ENCODE measurements at places on chromosomes 16 and 17. TPM values are rescaled to one million over a fixed set of nuclear protein-coding genes. Genes with fewer than 3 reads are reported as not detected.

Gene KRTAP1-1
- not detected for polyA plus RNA-seq

Gene MPG
- polyA plus RNA-seq = 2.1 TPM

Gene ABCC6
- polyA plus RNA-seq = not detected

Gene RND2
- polyA plus RNA-seq = 3.3 TPM

Gene SRSF2
- 95.2 TPM for polyA plus RNA-seq

Gene AANAT
- not detected for polyA plus RNA-seq

Gene CCL16
- polyA plus RNA-seq = not detected

Measured in Purkinje cell (primary cell).